Forelimb muscle (tissue), 1 donor: ENCODE measurements at places on chromosomes 7 and 10.
A peak's percentile ranks its signal among the peaks of the same experiment; 100 is the strongest.

DNA sequence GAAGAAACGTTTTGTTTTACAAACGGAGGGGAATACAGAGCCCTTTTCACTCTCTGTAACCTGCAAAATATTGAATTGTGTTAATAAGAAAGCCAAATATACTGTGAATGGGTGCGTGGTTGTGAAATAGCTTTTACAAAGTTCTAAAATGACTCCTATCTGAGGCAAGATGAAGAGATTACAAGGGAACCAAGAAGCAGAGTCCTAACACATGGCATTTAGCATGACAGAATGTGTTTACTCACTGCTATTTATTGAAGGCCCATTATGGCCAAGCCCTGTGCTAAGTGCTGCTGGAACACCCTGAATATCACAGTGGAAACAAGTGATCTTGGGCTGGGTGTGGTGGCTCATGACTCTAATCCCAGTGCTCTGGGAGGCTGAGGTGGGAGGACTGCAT lies 12.9 kb downstream of the JCAD start:
- DNase-seq, result no peak

GRCh38 chr10:35058134-35058533 lies 32.0 kb downstream of the CUL2 start:
- DNase-seq, result no peak

DNA sequence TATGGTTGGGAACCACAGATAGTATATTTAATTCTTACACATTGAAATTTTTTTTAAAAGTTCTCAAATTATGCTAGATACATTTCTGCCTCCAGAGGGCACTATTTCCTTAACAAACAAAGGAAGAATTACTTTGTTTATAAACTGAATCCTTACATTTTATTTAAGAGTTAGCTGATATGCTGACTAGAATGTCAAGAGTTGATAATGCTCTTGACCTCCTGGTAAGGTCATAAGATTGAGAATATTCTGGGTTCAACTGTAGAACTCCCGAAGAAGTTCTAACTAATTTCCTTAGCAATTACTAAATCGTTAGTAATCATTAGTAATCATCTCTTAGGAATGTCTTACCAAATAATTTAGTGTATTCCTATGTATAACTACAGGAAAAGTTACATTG lies 95.3 kb upstream of the CYP26C1 start:
- DNase-seq, result peak; percentile 17

- peak; percentile 24 for DNase-seq
Observed at GRCh38 chr7:68348401-68348800, 1249.9 kb upstream of the AUTS2 start.

- peak; percentile 44 for DNase-seq
Observed at GRCh38 chr10:97543025-97543546, 29.5 kb upstream of the ANKRD2 start.
